ENCODE measurements at places on chromosomes 4 and X. TPM values are rescaled to one million over a fixed set of nuclear protein-coding genes. Genes with fewer than 3 reads are reported as not detected.

CHRNA9 gene
- total RNA-seq: 1.5 TPM

SYNPO2 gene
- total RNA-seq: 1.3 TPM

ZNF595 gene
- total RNA-seq: 21.1 TPM

VSIG4 gene
- total RNA-seq: not detected

GRIA3 gene
- not detected for total RNA-seq

FAM13A gene
- 5.5 TPM for total RNA-seq

PDE5A gene
- total RNA-seq: 0.25 TPM

SRPX2 gene
- 3.1 TPM for total RNA-seq

CCDC160 gene
- total RNA-seq: not detected

CXorf58 gene
- total RNA-seq: not detected

USP51 gene
- 0.65 TPM for total RNA-seq

CT45A8 gene
- total RNA-seq: not detected

CLCN4 gene
- total RNA-seq: 3.2 TPM

LARP7 gene
- 27.4 TPM for total RNA-seq

TCEAL2 gene
- total RNA-seq: not detected

TLR3 gene
- total RNA-seq: 0.37 TPM

EVC2 gene
- 2.3 TPM for total RNA-seq

REELD1 gene
- not detected for total RNA-seq

UGT2B7 gene
- 0.16 TPM for total RNA-seq

TMSB15C gene
- 0.26 TPM for total RNA-seq

ETDB gene
- not detected for total RNA-seq

FRMD7 gene
- not detected for total RNA-seq

XKRX gene
- total RNA-seq: 0.27 TPM

MAGEA2B gene
- not detected for total RNA-seq

RASGEF1B gene
- not detected for total RNA-seq

MAPK10 gene
- total RNA-seq: 0.50 TPM

HMX1 gene
- total RNA-seq: 0.13 TPM

NDP gene
- not detected for total RNA-seq

XPNPEP2 gene
- total RNA-seq: not detected

XAGE1B gene
- 215 TPM for total RNA-seq

CT55 gene
- not detected for total RNA-seq

PF4V1 gene
- total RNA-seq: not detected

TSR2 gene
- 57.6 TPM for total RNA-seq

PNMA3 gene
- 0.25 TPM for total RNA-seq

FAM53A gene
- 1.4 TPM for total RNA-seq

LRRC66 gene
- not detected for total RNA-seq

USP17L22 gene
- total RNA-seq: not detected

RBMXL3 gene
- total RNA-seq: not detected

XG gene
- not detected for total RNA-seq

Data from A549 treated with CpdA at 1 μM for 4 hours (cell line).